CD14-positive monocyte (primary cell): ENCODE measurements at places on chromosomes 5 and 9. TPM values are rescaled to one million over a fixed set of nuclear protein-coding genes. Genes with fewer than 3 reads are reported as not detected.

THBS4 gene
- polyA plus RNA-seq, result not detected

BTNL9 gene
- polyA plus RNA-seq, result not detected

DNA sequence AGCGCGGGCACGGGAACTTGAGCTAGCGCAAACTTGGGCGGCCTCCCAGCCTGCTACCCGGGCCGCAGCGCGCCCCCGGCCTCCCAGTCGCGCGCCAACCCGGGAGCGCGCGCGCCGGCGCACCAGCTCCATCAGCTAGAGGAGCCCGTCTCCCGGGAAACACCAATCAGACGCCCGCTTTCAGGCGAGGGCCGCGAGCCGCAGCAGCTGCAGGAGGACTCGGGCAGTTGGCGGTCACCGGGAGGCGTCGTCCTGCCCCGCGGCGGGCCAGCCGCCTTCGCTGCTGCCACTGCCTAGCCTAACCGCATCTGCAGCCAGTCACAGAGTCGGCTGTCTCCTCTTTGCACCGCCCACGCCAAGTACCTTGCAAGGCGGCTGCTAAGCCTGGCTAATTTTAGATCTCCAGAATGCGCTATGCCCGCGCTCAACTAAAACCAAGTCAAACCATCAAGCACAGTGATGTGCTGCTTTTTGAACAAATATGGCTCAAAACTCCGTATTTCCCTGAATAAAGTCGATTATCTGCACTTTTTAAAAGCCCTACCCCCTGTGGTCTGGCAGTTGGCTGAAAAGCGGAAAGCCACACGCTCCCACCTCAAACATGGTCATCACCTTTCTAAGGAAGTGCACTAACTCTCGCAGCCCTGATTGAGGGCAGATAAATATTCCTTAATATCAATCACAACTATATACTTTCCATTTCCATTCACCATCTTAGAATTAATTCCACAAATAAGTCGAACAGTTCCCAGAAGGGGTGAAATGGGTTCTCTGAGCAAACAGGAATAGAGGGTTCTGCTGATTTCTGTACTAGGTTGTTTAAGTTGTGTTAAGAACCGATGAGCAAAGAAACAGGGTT is 221.8 kb downstream of the MEF2C start:
- DNase-seq, result no peak

- no peak for DNase-seq
These were observed 54.1 kb downstream of the GARNL3 start for GRCh38 chr9:127318651-127319167.

DNA sequence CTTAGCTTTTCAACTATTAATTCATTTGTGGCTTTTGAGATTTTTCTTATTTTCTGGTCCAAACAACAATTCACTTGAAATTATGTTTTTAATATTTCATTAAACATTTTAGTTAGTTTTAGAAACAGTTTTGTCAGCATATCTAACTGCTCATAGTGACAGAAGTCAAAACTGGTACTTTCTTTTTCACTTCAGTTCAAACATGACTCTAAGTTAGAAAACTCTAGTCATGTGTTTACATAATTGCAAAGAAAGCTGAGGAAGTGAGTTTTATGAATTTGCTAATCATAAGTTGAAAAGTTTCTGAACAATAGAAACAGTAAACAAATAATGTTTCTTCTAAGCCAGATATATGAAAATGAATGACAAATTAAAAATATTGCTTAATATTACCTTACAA is 1931.0 kb downstream of the EFNA5 start:
- no peak for DNase-seq

DNA sequence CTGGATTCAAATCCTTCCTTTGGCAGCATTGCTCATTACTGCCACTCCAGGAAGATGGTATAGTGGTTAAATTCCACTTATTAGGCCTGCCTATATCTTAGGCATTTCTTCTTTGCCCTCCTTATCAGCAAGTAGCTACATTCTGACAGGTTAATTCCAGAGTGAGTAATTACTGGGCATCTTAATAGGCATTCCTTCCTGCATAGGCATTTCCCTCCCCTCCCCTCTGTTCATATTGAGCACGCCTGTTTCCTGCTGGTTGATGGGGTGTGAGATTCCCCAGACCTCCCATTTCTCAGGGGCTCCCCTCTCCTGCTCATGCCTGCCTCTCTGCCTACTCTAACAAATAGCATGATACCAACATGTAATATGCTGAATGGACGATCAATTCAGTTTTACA is 305.9 kb downstream of the CYLC2 start:
- no peak for DNase-seq
